ENCODE measurements at places on chromosomes 3 and 15. TPM values are rescaled to one million over a fixed set of nuclear protein-coding genes. Genes with fewer than 3 reads are reported as not detected.

- DNase-seq, result no peak
Measured at GRCh38 chr3:31472479-31473390, 60.0 kb upstream of the STT3B start.

GRCh38 chr3:365268-365667 is 168.7 kb downstream of the CHL1 start:
- no peak for DNase-seq

DNA sequence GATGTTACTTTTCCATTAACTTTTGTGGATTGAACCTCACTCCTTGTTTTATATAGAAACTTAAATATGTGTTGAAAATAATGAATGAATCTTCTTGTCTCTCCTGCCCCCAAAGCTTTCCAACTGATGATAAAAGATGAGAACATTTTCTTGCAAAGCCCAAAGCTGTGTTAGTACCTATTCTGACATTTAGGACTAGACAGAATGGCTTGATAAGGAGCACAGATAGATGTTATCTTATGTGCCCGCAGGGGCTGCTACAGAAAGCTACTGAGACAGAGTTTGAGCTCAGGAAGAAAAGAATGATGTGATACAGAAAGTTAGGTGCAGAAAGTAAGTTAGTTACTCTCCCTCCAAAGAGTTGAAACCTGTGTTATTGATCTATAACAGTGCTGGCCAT is 109.4 kb upstream of the ATP11B start:
- no peak for DNase-seq

GRCh38 chr3:94173673-94174434 is 111.0 kb downstream of the NSUN3 start:
- no peak for DNase-seq

DNA sequence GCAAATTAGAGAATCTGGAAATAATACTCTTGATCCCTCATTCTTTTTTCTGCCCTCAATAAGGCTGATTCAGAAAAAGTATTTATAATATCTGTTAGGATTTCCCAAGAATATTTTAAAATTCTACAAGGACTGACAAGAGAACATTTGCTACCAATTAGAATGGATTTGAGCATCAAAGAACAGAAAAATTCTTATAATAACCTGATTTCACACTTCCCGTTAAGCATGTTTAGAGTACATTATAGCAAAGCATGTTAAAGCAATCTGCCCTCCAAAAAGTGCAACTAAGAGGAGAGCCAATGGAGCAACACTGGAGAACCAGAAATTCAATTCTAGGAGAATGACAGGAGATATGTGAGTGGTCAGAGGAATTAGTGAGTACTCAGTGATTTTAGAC is 57.2 kb downstream of the THBS1 start:
- no peak for DNase-seq

GRCh38 chr3:87997298-87997697 is 61.5 kb downstream of the CGGBP1 start:
- DNase-seq, result no peak

DNA sequence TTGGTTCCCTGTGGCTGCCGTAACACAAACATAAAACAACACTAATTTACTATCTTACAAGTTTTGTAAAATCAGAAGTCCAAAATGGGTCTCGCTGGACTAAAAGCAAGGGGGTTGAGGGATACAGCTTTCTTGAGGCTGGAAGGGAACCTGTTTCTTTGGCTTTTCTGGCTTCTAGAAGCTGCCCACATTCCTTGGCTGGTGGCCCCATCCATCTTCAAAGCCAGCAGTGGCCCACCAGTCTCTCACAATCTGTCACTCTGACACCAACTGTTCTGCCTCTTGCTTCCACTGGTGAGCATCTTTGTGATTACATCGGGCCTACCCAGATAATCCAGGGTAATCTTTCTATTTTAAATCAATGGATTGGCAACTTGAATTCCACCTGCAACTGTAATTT is 1.1 kb upstream of the ANPEP start:
- no peak for DNase-seq

DNA sequence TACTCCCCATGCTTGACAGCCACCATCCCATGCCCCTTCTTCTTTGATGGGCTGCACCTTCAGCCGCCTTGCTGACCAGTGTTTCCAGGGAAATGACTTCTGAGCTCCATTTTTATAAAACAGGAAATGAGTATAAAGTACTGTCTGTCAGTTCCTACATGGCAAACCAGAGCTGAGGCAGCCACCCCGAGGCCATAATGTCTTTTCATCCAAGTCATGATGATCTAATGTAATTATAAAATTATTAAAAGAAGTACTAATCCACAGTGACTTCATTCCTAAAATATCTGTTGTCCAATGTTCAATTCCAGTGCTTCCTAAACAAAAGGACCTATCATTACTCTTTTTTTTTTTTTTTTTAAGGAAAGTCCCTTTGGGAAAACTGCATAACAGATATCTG is 75.2 kb upstream of the HERC1 start:
- DNase-seq, result no peak

DNA sequence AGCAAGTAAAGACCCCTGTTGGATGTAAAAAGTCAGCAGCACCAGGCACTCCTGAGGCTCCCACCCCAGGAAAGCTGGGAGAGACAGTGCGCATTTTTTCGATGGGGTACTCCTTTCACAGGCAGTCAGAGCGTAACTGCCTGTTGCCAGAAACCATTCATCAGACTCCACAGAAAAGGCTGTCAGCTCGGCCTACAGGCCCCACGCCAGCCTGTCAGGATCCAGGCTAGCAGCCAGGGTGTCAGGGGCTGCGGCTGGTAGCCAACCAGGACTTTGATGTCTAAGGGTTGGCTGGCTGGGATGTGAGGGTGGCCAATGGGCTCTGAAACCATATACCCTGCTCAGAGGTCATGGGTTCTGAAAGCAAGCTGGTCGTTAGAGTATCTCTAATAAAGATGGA is 164.5 kb downstream of the WNT5A start:
- peak; percentile 7 for DNase-seq

- DNase-seq, result peak; percentile 66
Measured at GRCh38 chr15:64163659-64164362, 989 bp upstream of the PPIB start.

DNA sequence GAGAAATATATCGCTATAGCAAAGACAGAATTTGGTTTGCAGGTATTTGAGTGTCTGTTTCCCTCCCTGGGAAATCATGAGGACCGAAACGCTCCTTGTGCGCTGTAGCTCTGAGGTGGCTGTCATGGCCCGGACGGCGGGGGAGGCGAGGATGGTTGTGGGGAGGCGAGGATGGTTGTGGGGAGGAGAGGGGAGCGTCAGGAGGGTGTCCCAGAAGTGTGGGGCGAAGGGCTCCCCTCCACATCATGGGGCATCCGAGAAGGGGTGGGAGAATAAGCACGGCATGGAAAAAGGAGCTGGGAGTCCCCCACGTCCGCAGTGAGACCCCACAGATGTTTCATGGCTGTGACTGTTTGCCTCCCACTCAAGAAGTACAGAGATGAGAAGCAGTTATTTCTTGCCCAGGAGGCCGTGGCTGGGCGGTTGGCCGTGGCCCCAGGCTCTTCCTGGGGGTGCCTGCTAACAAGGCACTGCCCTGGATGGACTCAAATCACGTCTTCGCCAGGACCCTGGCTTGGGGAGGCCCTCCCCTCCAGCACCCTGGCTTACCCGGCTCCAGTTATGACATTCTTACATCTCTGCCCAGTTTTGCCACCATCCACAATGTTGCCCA is 947 bp upstream of the ATP10A start:
- DNase-seq, result no peak

- no peak for DNase-seq
Measured at GRCh38 chr3:85726241-85726640, 767.5 kb downstream of the CADM2 start.

GRCh38 chr3:171239757-171240503 is 213.4 kb upstream of the SLC2A2 start:
- DNase-seq, result no peak

The RBPMS2 gene
- total RNA-seq, result 0.44 TPM

All from muscle of leg (tissue), 16 donors.